ENCODE measurements at places on chromosomes 1 and 21.

DNA sequence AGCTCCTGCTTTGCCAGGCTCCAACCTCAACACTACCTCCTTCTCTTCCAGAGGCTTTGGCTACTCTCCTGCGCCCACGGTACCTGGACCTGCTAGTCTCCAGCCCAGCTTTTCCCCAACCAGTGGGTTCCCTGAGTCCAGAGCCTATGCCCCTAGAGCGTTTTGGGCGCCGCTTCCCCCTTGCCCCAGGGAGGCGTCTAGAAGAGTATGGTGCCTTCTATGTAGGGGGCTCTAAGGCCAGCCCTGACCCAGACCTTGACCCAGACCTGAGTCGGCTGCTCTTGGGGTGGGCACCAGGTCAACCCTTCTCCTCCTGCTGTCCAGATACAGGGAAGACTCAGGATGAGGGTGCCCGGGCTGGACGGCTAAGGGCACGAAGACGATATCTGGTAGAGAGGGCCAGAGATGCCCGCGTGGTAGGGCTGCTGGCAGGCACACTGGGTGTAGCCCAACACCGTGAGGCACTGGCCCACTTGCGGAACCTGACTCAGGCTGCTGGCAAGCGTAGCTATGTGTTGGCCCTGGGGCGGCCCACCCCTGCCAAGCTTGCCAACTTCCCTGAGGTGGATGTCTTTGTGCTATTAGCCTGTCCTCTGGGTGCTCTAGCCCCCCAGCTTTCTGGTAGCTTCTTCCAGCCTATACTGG is 1.6 kb downstream of the DPH2 start:
- no peak for DNase-seq

- no peak for DNase-seq
Observed at GRCh38 chr1:13732971-13733667, 33.1 kb downstream of the PRDM2 start.

DNA sequence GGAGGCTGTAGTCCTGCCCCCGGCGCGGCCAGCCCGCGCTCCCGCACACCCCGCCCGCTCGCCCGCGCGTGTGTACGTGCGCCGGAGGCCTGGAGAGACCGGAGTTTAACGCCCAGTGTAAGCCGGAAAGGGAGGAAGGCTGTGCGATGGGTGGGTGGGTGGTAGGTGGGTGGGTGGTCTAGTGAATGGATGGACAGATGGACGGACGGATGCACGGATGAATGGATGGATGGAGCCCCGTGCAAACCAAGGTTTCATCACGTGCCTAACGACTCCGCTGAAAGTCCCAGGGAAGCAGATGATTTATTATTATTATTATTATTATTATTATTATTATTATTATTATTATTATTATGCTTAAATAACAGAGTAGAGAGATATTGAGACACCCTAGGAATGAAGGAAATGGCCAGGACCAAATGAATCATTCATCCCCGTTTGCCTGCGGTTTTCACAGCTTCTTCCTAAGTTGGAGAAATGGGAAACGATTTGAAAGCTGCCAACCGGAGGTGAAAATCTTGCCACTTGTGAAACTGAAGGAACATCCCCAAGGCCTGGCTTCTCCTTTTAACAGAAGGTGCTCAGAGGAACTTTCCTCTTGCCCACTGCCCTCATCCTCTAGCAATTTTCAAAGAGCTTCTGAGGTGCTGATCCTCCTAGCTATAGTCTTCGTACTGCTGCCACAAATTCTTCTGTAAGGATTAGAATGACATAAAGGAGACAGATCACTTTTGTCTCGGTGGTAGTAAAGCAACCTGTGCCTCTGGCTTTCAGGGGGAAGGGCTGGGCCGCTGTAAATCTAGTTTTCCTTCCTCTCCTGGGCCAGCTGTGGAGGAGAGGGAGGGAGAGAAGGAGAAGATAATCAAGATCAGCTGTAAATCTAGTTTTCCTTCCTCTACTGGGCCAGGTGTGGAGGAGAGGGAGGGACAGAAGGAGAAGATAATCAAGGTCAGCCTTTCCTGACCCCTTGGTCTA is 648 bp upstream of the RGS7 start:
- DNase-seq, result peak; percentile 43

DNA sequence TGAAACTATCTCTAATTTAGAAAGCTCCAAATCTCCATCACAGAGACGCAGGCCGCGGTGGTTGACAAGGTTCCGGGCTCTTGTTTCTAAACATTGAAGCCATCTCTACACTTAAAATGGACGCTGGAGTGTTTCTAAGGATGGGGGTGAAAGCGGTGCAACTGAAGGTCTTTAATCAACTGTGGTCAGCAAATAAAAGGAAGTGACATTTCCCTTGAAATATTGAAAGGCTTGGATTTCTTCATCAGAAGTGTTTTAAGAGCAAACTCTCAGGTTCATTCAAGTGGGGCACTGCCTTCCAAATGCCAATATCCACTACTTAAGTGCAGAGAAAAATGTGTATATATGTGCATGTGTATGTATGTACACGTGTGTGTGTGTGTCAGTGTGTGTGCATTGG is 117.3 kb downstream of the KAZN start:
- DNase-seq, result no peak

GRCh38 chr1:237671262-237671661 is 219.5 kb downstream of the ZP4 start:
- DNase-seq, result no peak

- no peak for DNase-seq
Observed at GRCh38 chr1:52795464-52795863, 47.1 kb upstream of the ZYG11A start.

- DNase-seq, result peak; percentile 12
Observed at GRCh38 chr1:212968368-212968863, 18.1 kb downstream of the VASH2 start.

- no peak for DNase-seq
Observed at GRCh38 chr1:235101558-235102258, 26.9 kb downstream of the TOMM20 start.

DNA sequence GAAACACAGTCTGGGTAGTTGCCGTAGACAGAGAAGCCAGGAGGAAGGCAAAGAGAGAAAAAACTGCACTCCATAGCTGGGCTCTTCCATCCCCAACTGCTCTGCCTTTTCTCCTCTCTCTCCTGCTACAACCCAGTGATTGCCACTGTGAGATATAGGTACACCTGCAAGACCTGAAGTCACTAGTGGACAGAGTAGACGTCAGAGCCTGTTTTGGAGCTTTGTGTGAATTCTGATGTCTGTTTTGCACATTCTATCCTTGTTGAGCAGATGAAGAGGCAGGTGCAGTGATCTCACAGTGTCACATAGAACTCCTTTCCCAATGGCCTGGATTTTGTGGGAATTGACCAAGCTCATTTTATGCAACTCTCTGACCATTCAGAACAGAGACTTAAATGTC is 2.2 kb downstream of the HAO2 start:
- DNase-seq, result no peak

Data from NCI-H1694 treated with DMSO at 0.1 percent for 48 hours (cell line).